Small intestine (tissue), 16 donors: ENCODE measurements at places on chromosomes 11 and 22.

DNA sequence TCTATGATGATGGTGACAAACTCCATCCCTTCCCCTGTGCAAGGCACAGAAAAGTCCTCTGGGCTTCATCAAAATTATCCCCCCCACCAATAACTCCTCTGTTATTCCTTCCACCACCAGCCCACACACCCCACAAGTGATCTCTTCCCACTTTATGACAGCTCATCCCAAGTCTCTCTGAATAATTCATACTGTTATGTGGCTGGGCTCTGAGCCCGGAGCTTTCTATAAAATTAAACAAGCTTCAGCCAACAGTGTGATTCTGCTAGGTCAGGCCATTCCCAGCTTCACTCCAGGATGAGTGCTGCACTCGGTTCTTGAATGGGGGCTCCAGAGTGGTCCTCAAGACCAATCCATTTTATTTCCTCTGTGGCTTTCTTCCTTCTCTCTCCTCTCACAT is 83.0 kb downstream of the INSC start:
- no peak for DNase-seq

- peak; percentile 90 for DNase-seq
Measured at GRCh38 chr22:38755155-38755910, 465 bp downstream of the SUN2 start.

- DNase-seq, result no peak
Measured at GRCh38 chr11:83403691-83404389, 117.7 kb upstream of the CCDC90B start.

GRCh38 chr11:78851878-78852586 is 277.4 kb upstream of the NARS2 start:
- DNase-seq, result no peak
